ENCODE measurements at places on chromosomes 2 and 18.
A peak's percentile ranks its signal among the peaks of the same experiment; 100 is the strongest.

GRCh38 chr18:26322890-26323653, 96.8 kb downstream of the TAF4B start:
- no peak for DNase-seq

GRCh38 chr2:103010751-103011150, 248.9 kb downstream of the TMEM182 start:
- DNase-seq = no peak

GRCh38 chr18:53025247-53025646, 685.2 kb downstream of the DCC start:
- no peak for DNase-seq

DNA sequence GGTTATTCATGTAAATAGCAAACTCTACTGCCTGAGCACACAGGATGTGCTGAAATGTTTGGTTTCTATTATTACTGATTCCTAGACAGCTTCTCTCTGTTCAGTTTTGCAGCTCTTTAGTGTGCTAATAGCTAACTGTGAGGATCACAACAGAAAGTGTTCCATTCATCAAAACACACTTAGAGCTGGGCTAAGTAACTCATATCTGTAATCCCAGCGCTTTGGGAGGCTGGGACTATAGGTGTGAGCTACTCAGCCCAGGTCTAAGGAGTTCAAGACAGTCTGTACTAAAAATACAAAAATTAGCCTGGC, 63.2 kb downstream of the MOGAT1 start:
- no peak for DNase-seq

DNA sequence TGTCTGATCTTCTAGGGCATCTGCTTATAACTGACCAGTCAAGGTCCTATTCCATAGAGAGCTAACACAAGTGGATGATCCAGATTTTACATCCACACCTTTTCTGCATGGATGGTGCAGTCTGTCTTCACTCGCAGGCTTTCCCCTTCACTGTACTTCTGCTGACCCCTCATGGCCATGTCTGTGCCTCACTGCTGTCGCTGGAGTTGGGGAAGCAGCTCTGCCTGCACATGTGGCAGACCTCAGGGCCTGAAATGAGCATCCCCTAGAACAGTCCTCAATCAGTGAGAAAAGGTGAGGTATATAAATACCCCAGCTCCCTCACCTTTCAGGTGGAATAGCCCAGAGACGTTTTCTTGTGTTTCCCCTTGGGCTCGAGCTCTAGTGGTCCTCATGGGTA, 233.8 kb downstream of the ANKRD36B start:
- no peak for DNase-seq

DNA sequence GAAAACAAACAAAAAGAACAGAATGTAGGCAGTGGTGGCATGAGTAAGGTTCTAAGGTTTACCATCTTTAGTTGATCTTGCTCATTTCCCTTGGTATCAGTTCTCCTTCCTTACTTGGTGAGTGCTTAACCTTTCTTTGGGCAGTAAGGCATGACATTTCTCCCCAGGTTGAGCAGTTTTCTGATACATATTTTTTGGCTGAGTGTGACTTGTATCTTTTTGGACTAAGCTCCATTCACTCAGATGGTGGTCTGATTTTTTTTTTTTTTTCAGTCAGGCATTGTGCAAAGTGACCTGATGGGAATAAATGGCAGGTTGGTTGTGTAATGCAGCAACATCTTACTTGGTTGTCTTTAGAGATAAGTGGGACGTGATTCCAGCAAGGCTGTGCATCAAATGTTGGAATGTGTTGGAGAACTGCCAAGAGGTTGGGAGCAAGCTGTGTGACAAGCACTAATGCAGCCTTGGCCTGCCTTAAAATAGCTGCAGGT, 15.1 kb downstream of the SPTBN1 start:
- DNase-seq = no peak

DNA sequence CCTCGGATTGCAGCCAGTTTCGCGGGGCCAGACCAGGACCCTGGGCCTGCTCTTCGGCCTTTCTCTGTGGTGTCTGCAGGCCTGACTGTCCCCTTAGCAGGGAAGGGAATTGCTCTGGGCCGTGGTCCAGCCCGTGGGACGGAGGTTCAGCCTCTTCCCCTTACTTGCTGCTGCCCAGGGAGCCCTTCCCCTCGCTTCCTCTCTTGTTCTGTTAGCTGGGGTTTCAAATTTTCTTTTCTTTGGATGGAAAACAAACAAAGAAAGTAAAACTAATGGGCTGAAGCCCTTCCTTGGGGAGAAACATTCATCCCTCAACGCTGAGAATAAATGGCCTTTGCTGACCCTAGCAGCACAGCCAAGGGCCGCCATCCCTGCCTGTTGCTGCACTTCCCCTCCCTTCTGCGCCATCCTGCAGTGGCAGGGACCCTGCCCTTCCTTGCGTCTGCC, 52.4 kb downstream of the ASAP2 start:
- DNase-seq = no peak

DNA sequence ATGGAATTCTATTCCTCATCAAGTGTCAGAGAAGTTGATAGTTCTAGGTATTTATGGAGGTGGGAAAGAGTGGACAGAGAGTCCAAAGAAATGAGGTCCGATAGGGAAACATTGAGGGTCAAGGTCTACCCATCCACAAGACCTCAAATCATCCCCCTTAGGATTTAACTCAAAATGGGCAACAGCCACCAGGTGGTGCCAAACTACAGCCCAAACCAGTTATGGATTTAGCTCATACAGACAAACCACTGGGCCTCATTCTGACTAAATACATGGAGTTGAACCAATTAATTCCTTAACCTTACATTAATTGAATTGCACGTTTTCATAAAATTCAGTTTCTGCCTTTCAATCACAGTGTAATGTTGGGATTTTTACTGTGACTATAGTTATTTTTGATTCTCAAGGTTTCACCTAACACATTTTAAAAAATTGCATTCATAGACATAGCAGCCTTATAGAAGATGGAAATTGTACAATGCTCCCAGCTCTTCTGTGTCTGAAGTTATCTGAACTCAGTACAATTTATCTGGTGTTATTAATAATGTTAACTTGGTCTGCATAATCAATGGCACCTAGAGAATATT, 98.2 kb upstream of the HNMT start:
- DNase-seq = peak; percentile 57

DNA sequence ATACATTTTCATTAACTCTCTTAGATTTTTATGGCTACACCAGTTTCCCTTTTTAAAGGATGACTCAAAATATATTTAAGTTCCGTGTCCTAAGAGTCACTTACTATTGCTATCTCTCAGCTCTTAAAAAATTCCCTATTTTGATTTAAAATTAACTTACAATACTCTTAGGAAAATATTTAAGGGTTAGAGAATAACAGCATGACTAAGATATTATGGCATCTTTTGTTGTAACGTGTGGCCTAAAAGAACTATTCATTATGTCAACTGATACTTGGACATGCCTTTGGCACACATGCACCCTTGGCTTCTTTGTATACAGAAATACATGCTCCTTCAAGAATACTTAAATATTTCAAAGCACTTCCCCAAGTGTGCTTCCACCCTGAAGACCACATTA, 42.3 kb downstream of the SCN3A start:
- no peak for DNase-seq

Data from KBM-7 (cell line).